ENCODE measurements at places on chromosomes 11 and 22.

DNA sequence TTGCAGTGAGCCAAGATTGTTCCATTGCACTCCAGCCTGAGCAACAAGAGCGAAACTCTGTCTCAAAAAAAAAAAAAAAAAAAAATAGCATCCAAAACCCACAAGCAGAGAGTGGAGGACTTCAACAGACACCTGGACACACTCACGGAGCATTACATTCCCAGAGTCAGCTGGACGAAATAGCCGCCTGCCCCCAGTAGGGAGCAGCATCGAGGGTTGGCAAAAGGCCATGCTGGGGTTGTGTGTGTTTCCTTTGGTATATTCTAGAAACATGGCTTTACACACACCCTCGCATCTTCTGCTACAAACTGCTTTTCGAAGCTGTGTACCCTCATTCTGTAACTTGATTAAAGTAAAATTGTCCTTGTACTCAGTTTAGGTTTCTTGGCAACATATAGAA is 5.3 kb downstream of the ADA2 start:
- DNase-seq, result peak; percentile 34

GRCh38 chr11:75969626-75970308 is 154.8 kb downstream of the UVRAG start:
- no peak for DNase-seq

- peak; percentile 89 for DNase-seq
These were observed 31.4 kb downstream of the CREB3L1 start for GRCh38 chr11:46308631-46309419.

DNA sequence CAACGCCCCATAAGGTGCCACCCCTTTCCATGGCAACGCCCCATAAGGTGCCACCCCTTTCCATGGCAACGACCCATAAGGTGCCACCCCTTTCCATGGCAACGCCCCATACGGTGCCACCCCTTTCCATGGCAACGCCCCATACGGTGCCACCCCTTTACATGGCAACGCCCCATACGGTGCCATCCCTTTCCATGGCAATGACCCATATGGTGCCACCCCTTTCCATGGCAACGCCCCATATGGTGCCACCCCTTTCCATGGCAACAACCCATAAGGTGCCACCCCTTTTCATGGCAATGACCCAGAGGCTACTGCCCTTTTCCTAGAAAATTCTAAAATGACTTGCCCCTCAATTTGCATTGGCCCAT is 72.1 kb downstream of the BRD1 start:
- DNase-seq, result no peak

- peak; percentile 29 for DNase-seq
These were observed 741 bp downstream of the CARS1 start for GRCh38 chr11:3056296-3057068.

GRCh38 chr22:32584650-32585049 is 110.0 kb downstream of the FBXO7 start:
- no peak for DNase-seq

DNA sequence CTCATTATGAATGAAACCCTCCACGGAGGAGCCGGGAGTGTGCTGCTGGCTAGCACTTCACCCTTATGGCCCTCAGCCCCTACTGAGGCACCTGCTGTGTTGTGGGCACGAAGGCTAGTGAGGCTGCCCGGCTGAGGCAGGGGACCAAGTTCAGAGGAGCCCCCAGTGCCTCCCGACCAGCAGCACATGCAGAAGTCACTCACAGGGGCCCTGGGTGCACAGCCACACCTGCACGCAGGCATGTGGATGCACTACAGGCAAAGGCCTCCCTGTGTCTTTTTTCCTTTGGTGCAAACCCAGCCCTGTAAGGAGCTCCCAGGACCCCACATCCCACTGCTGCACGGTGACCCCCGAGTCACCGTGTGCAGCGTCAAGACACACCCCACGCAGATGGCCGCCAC is 261.5 kb downstream of the BRD1 start:
- DNase-seq, result no peak

GRCh38 chr22:40044870-40045834 is 50.4 kb downstream of the FAM83F start:
- peak; percentile 86 for DNase-seq

- no peak for DNase-seq
These were observed 25.5 kb downstream of the TMEM123 start for GRCh38 chr11:102427068-102427467.

GRCh38 chr11:87859636-87860035 is 315.6 kb downstream of the RAB38 start:
- DNase-seq, result no peak

GRCh38 chr22:48925450-48925849 is 902.2 kb downstream of the BRD1 start:
- no peak for DNase-seq

DNA sequence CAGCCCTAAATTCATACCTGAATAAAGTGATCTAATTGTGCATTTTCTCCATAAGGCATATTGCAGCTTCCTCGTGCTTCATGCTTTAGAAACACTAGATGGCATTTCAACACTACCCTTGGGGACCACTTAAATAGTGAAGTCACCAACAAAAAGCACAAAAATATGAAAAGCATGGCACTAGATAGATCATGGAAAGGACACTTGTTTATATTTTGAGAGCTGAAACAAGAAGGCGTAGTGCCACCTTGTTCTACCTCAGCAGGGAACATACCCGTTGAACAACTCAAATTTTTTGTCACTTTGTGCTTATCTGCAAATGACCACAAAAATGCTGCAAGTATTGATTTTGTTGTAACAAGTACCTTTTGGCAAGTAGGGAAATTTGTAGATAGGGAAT is 8.6 kb downstream of the TBCEL start:
- DNase-seq, result no peak

Measured in neural progenitor cell (in vitro differentiated cells).